Sigmoid colon (tissue), 7 donors: ENCODE measurements at places on chromosomes 16 and 17. TPM values are rescaled to one million over a fixed set of nuclear protein-coding genes. Genes with fewer than 3 reads are reported as not detected.
A peak's percentile ranks its signal among the peaks of the same experiment; 100 is the strongest.

PEX12 gene
- 10.4 TPM for total RNA-seq

CAMKK1 gene
- 9.7 TPM for total RNA-seq

DNA sequence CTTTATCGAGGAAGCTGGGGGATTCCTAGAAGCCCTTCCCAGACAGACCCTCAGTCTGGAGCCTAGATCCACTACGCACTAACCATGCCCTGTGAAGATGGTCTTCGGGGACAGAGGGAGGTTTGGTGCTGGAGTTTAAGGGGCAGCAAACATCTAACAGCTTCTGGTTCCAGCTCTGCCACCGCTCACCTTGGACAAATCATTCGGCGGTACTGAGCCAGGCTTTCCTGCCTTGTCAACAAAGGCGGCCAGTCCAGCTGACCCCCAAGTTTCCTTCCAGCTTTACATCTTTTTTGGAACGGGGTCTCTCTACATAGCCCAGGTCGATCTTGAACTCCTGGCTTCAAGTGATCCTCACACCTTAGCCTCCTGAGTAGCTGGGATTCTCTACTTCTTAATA, 369 bp upstream of the GJD3 start:
- DNase-seq = peak; percentile 50

KRTAP4-3 gene
- not detected for total RNA-seq

KRT32 gene
- total RNA-seq = not detected

SLC38A8 gene
- not detected for total RNA-seq

PLXDC1 gene
- 10.2 TPM for total RNA-seq

GRCh38 chr17:67652433-67652832, 65.3 kb upstream of the NOL11 start:
- DNase-seq = no peak

GRCh38 chr16:79849119-79849518, 248.6 kb upstream of the MAF start:
- DNase-seq = peak; percentile 68

DNA sequence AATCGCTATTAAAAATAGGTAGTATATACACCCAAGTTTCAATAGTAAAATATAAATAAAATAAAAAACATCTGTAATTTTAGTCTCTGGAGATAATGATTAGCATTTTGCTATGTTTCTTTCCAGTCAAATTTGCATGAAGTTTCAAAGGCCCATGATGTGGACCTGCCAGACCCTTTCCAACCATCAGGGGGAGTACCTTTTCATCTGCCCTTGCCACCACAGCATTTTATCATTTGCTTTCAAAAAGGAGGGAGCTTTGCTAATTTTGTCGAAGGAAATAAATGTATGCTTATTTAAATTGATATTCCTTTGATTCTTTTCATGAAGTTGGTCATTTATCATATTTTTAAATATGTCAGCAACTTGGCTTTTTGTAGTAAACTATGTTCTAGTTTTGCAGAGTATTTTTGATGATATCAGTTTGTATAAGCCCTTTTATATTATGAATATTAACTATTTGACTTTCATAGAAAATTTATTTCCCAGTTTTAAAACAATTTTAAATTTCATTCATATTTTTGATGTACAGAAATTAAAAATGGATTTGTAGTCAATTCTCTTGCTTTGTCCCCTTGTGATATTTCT, 115.2 kb upstream of the NETO2 start:
- DNase-seq = no peak

GRCh38 chr16:12057266-12057665, 80.7 kb downstream of the SNX29 start:
- peak; percentile 69 for DNase-seq

NTN3 gene
- 0.83 TPM for total RNA-seq

DNA sequence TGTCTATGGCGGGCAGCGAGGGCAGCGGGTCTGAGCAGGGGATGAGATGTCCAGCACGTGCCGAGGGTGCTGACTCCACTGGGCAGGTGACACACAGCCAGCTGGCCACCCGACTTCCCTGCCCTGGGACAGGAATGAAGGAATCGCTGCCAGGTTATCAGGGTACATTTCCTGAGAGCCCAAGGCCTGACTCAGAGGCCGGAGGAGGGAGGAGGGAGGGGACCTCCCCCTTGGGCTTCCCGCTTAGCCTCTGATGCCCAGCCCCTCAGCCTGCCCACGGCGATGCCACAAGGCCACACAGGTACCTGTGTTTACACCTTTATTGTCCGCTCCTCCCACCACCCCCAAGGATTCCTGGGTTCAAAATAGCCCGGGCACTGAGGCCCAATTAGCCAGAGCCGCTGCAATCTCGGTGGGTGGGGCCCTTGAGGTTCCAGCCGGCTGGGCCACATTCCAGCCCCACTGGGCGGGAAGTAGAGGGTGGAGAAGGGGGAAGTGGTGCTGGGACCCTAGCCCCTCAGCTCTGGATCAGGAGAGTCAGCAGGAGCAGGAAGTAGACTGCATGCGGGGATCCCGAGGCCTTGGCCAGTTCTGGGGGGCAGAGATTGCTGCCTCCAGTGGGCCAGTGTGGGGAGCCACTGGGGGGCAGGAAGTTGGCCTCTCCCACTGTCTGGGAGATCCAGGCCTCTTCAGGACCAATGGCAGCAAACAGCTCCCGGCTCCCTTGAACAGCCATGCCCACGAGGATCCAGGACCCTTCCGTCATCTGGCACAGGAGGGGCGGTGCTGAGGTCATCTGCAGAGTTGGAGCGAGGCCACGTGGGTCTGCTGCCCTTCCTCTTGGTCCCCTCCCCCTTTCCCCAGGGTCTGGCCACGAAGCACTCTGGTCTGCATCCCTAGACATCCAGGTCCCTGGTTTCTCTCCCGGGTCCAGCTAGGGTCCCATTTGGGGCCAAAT, 3.4 kb upstream of the PRSS8 start:
- DNase-seq = no peak

NOG gene
- total RNA-seq = not detected

BFAR gene
- 64.5 TPM for total RNA-seq

DNA sequence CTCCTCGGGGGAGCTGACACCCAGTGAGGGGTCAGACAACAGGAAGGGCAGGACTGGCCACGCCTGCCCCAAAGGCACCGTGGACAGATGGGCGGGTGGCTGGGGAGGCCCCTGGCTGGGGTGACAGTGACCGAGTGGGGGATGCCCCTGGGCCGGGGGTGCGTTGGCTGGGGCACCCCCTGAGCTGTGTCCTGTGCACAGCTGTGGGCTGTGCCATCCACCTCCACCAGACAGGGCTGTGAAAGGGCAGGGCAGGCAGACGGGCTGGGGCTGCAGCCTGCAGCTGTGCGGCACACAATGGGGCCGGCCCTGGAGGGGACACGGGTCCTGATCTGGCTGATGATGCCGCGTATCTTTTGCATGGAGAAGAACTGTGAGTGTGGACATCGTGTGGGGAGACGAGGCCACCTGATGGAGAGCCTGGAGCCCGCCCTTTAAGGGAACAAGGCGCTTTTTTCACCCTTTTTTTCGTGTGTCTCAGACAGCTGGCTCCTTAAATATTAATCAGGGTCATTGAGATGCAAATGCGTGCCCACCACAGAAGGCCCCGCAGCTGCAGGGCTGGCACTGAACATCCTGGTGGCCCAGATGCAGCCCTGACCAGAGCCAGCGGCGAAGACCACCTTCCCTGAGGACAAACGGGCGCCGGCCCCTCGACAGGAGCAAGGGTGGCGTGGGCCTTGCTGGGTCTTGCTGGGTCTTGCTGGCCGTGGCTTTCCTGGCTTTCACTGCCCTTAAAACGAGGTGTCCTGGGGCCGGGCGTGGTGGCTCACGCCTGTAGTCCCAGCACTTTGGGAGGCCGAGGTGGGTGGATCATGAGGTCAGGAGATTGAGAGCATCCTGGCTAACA, 42.4 kb upstream of the GNG13 start:
- DNase-seq = no peak

GRCh38 chr17:3963237-3964201, 718 bp downstream of the ATP2A3 start:
- DNase-seq = no peak

CDK3 gene
- 2.6 TPM for total RNA-seq

SEPHS2 gene
- 25.0 TPM for total RNA-seq

DNA sequence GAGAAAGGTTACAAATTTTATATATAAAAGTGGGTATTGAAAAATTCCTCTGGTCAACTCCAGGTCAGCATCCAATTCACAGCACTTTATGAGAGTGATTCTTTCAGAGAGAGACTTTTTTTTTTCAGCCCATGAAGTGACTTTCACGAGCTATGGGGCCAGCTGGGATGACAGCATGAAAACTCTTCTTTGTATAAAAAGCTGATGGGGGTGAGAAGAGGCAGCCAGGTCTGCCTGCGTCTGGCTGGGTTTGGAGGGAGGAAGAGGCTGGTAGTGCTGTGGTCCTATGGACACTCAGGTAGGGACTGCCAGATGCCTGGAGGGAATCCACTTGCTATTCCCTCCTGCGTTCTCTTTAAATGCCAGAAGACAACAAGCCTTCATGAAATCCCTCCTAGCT, 250.6 kb downstream of the UTP18 start:
- DNase-seq = no peak

- no peak for DNase-seq
Observed at GRCh38 chr16:87245511-87245910, 71.7 kb downstream of the C16orf95 start.

CD300E gene
- total RNA-seq = 0.66 TPM

- DNase-seq = no peak
Observed at GRCh38 chr17:74408815-74409214, 23.1 kb upstream of the GPRC5C start.

DNA sequence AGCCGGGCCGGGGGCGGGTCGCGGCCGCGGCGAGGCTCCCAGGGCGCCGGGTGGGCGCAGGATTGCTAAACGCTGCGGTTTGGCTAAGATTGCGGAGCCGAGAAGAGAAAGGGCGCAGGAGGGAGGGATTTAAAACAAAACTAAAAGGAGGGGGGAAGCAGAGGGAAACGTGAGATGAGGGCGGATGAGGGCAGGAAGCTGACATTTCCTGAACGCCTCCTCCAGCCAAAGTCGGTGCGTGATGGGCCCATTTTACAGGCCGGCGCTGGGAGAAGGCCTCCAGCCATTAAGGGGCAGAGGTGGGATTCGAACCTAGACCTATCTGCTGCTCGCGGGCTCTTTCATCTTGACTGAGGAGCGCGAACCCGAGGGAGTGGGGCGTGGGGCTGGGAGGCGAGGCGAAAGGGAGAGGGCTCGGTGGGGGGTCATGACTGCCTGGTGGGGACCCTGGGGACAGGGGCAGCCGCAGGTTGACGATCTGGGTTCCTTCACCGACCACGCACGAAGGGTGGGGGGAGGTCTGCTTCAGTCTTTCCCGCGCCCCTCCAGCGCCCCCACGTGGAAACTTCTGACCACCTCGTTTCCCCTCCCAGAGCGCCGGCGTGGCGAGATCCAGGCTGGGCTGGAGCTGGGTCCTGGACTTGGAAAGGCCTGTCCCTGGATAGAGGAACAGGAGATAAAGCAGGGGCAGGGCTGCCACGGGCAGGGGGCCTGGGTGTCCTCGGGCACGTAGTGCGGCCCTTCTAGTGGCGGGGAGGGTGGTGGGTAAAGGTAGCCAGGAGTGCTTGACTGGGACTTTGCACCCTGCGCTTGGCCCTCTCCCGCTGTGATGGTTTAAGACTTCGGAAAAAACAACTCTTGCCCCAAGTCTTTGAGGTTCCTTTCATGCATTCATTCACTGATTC, 3.8 kb upstream of the TAC4 start:
- peak; percentile 80 for DNase-seq

DNA sequence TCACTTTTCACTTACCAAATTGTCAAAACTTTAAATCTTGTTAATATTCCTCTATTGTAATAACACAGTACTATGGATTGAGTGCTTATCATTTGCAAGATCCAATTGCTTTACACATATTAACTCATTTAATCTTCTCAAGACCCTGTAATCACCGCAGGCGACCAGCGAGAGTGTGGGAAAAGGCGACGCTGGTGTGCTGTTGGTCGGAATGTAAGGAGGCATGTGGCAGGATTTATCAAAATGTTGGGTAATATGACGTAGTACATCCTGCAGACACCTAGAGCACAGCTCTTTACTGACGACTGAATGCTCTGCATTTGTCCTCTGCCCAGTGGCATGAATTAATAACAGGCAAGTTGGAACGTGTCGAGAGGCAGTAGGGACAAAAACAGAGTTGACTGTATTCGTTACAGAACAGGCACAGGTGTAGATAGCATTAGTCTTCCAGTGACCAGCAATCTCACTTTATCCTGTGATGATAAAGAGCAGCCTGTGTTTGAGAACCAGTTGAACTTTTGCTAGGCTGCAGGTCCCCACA, 80.3 kb downstream of the TNRC6C start:
- DNase-seq = no peak

GRCh38 chr16:68228652-68229051, 7.3 kb downstream of the ESRP2 start:
- DNase-seq = no peak

DNA sequence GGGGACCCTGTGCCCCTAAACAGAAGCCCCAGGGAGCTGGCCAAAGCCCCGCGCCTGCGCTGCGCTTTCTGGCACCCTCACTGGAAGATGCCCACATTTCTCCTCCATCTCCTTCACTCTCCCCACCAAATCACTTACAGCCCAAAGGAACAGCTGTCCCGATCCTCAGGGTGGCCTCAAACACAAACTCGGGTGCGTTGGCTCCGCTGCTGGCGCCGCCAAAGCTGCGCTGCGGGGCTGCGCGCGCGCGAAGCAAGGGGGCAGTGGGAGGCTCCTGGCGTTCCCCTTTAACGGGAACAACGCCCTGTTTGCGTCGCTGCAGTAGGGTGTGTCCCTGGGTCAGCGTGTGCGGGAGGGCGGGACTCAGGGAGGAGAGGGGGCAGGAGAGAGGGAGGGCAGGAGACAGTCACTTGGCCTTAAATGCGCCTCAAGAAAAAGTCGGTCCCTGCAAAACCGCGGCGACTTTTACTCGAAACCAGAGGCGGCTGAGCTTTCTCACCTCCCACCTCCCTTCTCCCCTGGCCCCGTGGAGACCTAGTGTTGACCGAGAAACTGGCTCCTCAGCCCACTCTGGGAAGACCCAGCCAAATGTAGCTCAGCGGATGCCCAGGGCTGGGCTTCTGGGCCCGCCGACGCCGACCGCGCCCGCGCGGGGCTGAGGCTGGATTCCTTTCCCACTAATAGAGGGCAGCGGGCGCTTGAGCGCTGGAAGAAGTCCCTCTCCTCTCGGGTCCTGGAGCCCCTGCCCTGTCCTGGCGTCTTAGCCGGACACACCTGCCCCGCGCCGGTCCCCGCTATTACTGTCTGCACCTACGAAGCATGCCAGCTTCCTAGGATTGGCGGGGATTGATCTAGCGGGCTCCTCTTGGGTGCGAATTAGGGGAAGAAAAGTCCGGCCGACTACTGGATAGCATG, 2.6 kb downstream of the PMP22 start:
- peak; percentile 98 for DNase-seq

GRCh38 chr16:62741692-62742091, 705.5 kb upstream of the CDH8 start:
- DNase-seq = no peak

GRCh38 chr17:5607946-5608345, 23.6 kb upstream of the NLRP1 start:
- no peak for DNase-seq

ANKS4B gene
- not detected for total RNA-seq

DNA sequence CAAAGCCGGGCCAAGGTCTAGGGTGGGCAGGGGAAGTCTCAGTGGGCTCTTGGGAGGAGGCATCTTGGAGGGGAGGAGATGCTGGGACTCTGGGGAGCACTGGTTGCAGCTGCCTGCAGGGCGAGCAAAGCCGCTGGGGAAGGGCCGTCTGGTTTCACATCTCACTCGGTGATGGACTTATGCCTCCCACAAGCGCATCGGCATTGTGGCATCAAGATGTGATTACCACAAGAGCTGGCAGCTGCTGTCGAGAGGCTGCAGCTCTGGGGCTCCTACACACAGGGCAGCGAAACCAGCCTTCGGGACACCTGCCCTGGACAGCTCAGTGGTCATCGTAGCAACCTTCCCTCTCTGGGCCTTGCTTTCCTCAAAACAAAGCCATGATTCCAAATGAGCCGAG, 3.1 kb upstream of the KCNJ12 start:
- DNase-seq = no peak

ATXN1L gene
- 25.0 TPM for total RNA-seq

NEUROD2 gene
- not detected for total RNA-seq
